ENCODE measurements at places on chromosomes 2 and 18.

DNA sequence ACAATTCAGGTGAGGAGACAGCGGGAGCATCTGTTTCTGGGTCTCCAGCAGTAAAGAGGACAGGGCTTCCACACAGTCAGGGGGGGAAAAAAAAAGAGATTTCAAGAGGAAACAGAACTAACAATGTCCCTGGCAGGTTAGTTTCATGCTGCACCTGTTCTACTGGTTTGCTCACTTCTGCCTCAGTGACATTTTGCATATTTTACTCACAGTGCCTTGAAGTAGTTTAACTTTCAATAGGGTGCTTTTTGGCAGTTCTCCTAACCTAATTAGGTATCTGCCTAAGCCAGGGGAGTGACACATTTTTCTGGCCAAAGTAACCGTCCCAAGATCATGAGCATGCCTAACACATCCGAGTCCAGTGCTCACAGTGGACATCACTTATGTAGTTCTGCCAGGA, 109.0 kb upstream of the ALK start:
- DNase-seq: no peak

DNA sequence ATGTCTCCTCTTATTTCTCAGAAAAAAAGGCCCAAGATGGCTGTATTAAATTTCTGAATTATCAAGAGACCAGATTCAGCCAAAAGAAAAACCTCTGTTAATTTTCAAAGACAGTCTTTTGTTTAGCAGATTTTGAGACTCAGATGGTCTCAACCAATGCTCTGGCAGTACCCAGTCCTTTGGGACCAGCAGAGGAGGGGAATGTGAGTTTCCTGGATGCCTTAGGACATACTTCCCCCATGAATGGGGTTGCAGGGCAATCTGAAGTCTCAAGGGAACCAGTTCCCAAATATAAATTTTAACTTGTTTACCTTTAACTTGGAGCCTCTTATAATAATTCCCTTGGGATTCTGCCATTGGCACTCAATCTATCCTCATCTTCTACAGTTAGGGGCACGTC, 107.8 kb upstream of the ZNF521 start:
- DNase-seq: no peak

GRCh38 chr18:64019922-64020756, 50.3 kb downstream of the SERPINB8 start:
- DNase-seq: no peak

GRCh38 chr2:231270221-231271114, 72.0 kb downstream of the ARMC9 start:
- DNase-seq: no peak

- no peak for DNase-seq
These were observed 87.1 kb downstream of the TNS1 start for GRCh38 chr2:217915706-217916105.

All from central memory CD8-positive, alpha-beta T cell (primary cell).